ENCODE measurements at places on chromosomes 2 and 18.
A peak's percentile ranks its signal among the peaks of the same experiment; 100 is the strongest.

DNA sequence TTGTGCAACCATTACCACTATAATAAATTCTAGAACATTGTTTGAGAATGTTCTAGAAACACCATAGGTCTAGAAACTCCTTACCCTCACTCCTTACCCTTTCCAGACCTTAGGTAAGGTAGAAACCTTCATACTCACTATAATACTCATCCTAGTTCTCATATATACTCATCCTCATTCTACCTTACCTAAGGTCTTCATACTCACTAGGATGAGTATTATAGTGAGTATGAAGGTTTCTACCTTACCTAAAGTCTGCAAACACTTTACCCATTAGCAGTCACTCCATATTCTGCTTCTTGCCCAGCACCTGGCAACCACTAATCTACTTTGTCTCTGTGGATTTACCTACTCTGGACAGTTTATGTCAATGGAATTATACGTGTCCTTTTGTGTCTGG lies 75.0 kb downstream of the TMEM185B start:
- no peak for DNase-seq

- no peak for DNase-seq
Observed at GRCh38 chr2:226953826-226954225, 118.0 kb downstream of the RHBDD1 start.

GRCh38 chr2:204110751-204111516 lies 174.4 kb downstream of the ICOS start:
- DNase-seq, result no peak

GRCh38 chr2:168254158-168254935 lies 7.0 kb upstream of the STK39 start:
- DNase-seq, result no peak

GRCh38 chr2:126905991-126906390 lies 7.3 kb downstream of the TEX51 start:
- peak; percentile 40 for DNase-seq

DNA sequence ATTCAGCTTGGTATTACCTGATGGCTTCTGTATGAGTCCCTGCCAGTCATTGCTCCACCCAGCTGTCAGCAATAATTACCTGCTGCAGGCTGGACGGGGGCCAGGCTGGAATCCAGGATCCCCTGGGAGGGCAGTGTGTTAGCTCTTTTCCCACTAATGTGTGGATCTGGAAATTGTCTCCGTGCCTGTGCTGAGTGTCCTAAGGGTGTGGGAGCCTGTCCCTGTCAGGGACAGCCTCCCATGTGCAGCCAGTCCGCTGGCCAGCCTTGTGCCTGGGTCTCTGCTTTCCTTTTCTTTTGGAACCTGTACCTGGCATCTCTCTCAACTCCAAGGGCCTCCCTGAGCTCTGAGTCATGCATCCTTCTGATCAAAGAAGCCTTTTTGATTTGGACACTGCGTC lies 107.2 kb upstream of the SPRED2 start:
- DNase-seq, result no peak

DNA sequence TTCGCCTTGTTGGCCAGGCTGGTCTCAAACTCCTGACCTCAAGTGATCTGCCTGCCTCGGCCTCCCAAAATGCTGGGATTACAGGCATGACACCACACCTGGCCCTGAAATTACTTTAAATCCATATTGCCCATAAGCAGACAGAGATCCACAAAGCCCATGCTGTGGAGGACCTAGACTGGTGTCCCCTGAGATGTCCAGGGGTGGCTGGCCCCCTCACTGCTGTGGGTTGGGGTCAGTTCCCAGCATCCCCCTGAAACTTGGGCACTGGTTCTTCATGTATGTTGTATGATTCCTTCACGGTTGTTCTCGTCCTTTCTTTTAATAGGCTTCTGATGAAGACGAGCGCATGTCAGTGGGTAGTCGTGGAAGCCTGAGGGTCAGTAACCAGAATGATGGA lies 78.1 kb upstream of the RBM44 start:
- DNase-seq, result no peak

GRCh38 chr2:176159663-176160250 lies 2.6 kb downstream of the HOXD3 start:
- DNase-seq, result no peak

- DNase-seq, result no peak
Observed at GRCh38 chr2:154850532-154850931, 152.0 kb downstream of the KCNJ3 start.

DNA sequence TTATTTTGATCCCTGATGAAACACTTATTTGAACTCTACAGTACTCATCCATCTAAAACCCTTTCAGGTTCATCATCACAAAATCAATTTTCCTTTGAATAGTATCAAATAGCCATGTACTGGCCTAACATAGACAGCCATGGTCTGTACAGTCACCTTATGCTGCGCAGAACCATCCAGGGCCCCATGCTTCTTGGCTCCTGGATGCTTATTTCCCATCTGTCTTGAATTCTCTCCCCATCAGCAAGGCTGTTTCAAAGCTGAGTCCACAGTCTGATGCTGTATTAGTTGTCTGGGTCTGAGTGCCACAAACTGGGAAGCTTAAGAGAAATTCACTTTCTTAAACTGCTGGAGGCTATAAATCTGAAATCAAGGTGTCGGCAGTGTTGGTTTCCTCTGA lies 290.2 kb downstream of the OSR1 start:
- no peak for DNase-seq

DNA sequence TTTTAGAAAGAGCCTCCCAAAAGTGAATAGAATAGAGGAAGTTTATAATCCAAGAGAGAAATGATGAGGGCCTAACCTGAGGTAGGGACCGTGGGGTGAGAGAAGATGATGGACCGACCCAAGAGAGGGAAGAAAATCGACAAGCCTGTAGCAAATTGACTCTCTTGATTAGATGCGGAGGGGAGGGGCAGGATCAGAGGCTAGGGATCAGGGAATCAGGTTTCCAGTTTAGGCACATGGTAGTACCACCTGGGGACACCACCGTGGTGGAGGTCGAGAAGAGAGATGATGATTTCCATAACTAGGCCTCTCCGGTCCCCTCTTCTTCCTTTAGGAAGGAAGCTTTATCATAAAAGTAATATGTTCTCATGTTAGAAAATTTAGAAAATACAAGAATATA lies 108.7 kb upstream of the ALPP start:
- no peak for DNase-seq
